ENCODE measurements at places on chromosomes 3 and 15.

DNA sequence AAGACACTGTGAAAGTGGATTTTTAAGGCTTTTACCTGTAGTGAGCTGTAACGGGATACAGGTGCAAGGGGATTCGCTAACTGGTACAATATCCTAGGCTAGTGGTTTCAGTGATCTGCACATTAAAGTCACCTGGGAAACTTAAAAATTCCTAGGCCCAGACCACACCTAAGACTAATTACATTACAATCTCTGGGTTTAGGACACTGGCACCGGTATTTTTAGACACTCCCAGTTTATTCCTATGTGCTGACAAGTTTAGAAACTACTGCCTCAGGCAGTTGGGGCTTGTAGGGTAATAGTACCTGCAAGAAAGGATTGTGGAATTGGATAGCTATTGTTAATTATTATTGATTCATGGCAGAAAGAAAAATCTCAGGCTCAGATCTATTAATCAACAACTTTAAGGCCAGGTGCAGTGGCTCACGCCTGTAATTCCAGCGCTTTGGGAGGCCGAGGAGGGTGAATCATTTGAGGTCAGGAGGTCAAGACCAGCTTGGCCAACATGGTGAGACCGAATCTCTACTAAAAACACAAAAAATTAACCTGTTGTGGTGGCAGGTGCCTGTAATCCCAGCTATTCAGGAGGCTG, 50.4 kb upstream of the CASR start:
- no peak for DNase-seq

DNA sequence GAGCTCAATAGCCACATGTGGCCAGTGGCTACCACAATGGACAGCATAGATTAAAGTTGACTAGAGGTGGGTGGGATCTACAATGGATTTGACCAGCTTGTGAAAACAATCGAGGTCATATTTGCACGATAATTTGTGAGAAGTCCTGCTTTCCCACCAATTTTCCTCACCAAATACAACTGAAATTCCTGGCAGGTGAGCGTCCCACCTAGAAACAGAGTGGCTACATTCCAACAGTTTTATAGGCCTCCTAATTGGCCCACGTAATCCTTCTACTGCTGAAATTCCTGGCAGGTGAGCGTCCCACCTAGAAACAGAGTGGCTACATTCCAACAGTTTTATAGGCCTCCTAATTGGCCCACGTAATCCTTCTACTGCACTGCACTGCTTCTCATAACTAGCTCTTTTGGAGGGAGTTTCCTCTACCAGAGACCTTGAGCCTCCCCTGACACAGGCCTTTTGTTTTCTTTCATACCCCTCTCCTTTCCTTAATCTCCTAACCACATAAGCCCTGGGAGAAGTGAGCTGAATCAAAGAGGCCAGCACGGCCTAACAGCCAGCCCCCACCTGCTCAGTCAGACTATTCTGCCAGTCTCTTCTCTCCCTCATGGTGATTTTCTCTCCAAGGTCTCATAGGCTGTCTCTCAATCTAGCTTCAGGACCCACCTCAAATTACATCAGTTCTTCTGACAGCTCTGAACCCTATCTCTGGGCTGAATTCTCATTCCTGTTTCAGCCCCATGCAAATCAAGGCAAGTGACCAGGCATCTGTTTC, 80.2 kb downstream of the BFSP2 start:
- no peak for DNase-seq

DNA sequence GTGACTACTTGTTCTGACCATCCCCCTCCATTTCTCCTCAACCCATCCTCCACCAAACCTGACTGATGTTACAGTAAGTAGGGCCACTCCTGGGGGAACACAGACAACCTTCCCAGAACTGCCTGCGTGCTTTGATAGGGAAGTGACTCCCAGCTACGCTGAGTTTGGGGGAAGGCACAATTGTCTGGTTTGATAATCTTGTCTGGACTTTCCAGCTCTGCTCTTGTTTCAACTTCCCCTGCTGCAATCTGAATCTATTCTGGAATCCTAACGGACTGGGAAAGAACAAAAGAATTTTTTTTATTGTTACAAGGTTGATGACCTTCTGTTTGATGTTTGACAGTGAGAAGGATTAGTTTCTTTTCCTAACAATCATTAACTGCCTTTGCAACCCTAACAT, 895.6 kb downstream of the ROBO1 start:
- peak; percentile 55 for DNase-seq

DNA sequence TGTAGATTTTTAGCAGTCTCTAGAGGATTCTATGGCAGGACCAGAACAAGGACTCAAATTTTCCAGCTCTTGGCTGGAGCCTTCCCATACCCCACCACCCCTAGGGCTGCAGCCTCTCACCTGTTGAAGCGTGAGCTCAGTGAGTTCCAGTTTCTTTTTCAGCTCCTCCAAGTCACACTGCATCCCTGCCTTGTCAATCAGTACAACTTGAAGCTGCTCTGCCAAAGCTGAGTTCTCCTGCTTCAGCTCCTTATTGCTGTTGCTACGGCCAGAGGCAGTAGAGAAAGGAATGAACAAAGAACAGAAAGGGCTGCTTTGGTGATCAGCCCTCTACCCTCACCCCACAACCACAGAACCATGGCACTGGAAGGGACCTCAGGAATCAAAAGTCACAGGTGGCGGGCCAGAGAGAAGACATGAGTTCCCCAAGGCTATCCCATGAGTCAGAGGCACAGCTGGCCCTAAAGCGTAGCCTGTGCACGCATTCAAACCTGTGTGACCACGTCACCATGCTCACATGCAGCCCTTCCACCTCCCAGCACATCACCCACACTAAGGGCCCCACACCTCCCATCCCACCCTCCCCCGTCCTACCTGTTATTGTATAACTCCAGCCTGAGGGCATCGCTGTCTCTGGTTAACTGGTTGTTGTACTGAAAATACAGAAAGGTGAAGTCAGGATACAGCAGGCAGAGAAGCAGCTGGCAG, 83.3 kb upstream of the C2CD4B start:
- no peak for DNase-seq

DNA sequence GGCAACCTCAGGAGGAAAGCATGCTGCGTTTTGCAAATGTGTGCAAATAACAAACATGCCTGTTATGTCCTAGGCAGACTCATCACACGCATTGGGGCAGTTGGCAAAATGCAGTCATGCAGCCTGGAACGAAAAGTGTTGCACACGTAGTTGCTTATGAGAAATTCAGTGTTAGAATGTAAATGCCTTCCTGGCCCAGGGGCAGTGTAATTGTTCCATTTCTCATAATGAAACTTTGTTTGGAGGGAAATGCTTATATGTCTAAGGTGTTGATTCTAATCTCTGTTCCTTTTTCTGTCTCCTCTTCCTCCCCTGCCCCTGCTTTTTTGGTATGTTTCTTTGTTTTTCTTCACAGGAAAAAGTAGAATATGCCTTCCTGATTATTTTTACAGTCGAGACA, 156.0 kb downstream of the CACNA1D start:
- DNase-seq: no peak

GRCh38 chr3:150308481-150309256, 99.4 kb upstream of the TSC22D2 start:
- DNase-seq: no peak

- no peak for DNase-seq
Measured at GRCh38 chr15:38512901-38513300, 51.7 kb downstream of the RASGRP1 start.

GRCh38 chr15:51367322-51367976, 26.0 kb downstream of the GLDN start:
- DNase-seq: no peak

DNA sequence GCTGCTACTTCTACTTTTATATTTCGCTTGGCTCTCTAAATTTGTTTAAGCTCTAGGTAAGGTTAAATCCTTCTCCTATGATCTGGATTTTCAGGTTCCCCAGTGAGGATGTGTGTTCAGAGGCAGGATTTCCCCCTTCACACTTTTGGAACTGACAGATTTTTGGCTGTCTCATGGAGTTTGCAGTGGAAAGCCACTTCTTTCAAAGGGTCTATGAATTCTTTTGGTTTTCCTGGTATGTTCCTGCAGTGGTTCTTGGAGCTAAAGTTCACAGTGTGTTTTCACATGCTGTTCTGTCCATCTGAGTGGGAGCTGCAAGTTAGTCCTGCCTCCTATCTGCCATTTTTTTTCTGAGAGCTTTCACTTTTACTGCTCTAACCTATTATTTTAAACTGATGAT, 21.6 kb upstream of the TIGIT start:
- DNase-seq: no peak

DNA sequence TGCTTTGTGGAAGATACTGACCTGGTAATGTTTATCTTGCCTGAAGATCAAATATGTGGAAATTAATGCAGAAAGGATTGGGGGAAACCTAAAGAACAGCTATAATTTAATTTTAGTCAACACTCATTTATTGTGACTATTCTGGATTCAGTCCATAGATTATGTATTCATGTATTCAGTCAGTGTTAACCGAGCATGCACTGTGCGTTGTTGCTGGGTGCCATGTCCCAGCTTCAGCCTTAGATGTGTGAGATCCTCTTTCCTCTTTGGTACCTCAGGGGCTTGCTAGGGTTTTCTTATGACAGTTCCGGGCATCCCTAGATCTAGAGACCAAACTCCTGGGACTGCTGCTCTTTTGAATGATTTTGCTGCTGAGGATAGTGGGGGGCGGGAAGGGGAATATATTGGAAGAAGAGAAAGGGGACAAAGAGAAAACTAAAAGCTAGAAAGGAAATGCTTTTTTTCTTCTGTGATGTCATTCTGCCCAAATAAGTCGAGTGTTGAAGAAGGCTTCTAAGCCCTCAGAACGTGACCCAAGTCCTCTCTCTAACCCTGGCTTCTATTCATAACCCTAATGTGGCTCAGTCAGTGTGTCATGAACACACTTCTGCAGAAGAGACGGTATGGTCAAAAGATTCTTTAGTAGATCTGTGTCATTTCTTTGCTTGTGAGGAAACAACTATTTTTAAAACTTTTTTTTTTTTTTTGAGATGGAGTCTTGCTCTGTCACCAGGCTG, 33.5 kb downstream of the STARD9 start:
- DNase-seq: no peak

DNA sequence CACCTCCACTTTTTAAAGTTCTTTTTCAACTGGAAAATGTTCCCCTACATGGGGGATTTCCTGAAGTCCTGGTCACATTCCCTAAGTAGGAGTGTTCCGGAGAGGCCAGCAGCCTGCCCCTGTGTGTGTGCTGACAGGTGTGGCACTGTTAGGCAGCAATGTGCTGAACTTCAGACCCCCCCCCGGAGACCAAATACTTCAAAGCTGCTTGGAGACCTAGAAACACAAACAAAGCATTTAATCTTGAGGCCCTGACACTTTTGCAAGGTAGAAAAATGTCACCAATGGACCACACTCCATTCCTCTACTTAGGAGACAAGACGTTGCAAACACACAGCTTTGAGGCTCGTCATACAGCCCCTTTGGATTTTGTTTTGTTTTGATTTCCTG, 259.6 kb upstream of the CTNNB1 start:
- DNase-seq: no peak

DNA sequence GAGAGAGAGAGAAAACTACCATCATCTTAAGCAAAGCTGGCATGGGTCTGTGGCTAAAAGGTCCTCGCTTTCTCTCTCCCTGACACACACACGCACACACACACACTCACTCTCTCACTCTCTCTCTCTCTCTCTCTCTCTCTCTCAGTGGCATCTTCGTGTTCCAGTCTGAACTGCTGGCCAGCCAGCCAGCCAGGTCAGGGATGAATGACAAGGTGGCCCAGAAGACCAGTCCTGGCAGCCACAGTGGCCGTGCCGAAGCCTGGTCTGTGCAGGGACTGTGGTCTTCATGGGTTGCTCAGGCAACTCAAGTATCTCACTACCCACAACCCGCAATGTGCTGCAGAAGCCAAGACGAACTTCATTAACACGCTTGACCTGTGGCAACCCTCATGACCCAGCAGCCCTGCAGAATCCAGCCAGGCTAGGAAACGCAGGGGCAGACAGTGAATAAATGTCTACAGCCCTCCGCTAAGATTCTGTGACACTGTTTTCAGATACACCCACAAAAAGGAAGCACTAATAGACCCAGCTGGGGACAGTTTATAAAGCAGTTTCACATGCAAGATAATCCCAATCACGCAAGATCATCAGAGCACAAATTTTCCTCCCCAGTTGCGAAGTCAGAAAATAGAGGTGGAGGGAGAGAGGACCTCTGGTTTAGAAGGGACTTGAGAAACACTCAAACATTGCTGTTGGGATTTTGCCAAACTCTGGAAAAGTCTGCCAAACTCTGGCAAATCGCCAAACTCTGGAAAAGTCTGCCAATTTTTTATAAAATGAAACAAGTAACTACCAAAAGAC, 66.4 kb downstream of the XXYLT1 start:
- DNase-seq: no peak

DNA sequence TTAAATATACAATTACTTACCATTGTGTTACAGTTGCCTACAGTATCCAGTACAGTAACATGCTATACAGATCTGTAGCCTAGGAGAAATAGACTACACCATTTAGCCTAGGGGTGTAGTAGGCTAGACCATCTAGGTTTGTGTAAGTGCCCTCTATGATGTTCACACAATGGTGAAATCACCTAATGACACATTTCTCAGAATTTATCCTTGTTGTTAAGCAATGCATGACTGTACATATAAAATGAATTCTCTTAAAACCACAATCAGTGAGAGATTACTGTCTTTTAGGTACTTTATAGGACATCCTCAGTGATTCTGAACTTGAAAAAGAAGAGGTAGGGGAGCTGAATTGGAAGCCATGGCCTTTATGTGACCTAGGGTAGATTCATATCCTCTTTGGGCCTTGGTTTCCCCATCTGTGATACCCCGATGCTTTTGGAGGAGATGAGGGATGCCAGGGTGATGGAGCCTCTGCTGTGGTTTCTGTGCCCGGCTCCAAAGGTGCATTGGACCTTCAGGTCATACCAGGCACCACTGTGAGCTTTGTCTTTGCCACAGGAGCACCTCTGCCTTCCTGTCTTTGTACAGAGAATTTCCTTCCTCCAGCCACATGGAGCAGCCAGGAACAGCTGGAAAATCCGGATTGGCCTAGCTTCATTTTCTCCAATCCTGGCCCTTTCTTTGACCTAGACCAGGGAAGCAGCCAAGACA, 51.9 kb upstream of the FLNB start:
- DNase-seq: no peak

GRCh38 chr3:21017115-21017852, 733.7 kb downstream of the ZNF385D start:
- no peak for DNase-seq

DNA sequence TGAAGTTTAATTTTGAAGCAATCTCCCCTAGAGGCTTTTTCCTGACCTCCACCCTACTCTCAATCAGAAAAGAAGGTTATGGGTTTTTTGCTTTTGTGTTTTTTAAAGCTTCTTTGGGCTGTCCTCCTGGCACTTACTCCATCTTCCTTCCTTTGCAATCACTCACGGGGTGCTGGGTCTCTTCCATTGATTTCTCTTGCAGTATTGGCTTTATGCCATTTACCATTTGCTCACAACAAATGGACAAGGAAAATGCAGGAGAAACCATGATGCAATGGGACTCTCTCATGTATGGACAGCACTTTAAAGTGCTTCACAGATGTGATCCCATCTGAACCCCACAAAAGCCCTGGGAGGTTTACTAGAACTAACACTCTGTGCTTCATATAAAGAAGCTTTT, 57.5 kb downstream of the SST start:
- DNase-seq: no peak

DNA sequence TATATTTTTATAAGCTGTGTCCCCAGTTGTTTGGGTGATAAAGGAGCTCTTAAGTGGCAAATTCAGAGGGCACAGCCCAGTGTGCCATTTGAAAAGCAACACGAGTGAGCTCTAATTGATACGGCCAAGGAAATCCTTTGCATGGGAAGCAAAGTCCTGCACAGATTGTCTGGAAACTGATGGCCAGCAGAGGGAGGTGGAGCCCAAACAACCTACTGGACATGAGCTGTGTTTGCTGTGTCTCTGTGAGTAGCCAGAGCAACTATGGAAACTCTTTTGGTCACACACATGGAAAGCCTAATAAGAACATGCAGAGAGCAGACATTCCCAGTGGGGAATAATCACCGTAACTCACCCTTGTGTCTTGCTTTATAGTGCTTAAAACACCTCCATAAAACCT, 24.4 kb downstream of the ONECUT1 start:
- DNase-seq: no peak

Measured in pons (tissue), 1 donor.